Cardiac fibroblast (primary cell): ENCODE measurements at places on chromosomes 16 and 17.

DNA sequence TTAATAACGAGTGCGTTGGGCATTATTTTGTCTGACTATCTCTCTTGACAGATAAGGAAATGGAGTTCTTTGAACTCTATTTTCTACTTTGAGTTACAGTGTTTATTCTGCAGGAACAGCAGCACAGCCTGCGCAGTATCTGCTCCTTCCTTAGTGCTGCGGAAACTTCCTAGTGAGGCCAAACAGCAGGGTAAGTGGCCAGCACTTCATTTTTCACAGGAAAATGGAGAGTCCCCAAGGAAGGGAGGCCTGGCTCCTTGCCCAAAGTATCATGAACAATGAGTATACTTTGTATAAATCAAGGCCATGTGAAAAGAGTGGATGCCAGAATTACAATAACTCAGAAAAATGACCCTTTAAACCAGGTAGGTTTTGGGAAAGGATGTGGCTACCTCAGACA is 140.6 kb downstream of the VPS53 start:
- peak; percentile 58 for DNase-seq

DNA sequence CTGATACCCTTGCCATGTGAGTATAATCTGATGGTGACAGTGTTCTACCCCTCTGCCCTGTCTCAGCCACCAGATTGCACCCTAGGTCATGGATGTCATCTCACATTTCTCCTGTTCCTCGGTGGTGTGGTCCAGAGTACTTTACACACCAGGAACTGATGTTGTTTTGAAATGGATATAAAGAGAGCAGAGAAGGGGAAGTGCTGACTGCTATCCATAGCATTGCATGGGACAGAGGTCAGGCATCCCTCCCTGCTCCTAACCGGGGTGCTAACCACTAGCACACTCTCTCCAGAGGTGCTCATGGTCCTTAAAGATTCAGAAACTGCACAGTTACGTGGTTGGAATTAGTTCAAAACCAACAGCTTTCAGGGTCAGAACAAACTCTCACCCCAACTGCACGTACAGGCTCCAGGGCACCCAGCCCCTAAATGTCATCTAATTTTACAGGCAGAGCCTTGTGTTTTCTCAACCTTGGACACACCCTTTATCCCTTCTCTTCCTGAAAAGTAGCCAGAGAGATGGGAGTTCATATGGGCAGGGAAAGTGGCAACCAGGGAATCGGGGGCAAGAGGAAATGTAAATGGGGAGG is 16.3 kb downstream of the TTLL6 start:
- no peak for DNase-seq

GRCh38 chr16:85271198-85271597 is 158.9 kb upstream of the CIBAR2 start:
- DNase-seq = no peak

GRCh38 chr17:67557052-67557845 is 160.5 kb upstream of the NOL11 start:
- no peak for DNase-seq

DNA sequence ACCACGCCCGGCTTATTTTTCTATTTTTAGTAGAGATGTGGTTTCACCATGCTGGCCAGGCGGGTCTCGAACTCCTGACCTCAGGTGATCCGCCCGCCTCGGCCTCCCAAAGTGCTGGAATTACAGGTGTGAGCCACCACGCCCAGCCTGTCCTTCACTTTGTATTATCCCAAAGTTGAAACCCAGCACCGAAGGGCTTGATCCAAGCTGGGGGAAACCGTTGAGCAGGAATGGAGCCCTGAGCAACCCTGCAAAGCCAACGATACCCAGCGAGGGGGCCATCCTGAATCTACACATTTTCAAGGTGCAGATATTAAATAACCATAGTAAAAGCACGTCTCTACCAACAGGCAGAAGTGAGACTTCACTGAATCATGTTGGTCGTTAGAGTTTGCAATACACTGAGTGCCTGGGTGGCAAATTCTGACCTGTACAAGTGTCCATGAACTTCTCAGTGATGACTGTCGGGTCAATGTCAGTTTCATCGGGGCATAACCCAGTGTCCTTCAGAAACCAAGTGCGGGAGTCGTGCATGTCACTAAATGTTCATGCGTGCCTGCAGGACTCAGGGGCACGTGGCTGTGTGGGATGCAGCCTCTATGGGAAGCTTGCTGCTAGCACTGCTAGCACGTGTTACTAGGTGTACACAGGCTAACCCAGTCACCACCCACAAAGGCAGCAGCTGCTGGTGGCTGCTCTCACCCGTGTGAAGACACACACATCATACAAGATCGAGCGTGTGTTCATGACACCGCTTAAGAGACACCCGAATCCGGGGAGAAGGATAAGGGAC is 10.5 kb upstream of the RBFOX3 start:
- DNase-seq = no peak

- DNase-seq = peak; percentile 9
These were observed 33.7 kb upstream of the METTL16 start for GRCh38 chr17:2545393-2545792.

GRCh38 chr16:86383488-86384262 is 126.7 kb upstream of the FOXF1 start:
- peak; percentile 90 for DNase-seq

DNA sequence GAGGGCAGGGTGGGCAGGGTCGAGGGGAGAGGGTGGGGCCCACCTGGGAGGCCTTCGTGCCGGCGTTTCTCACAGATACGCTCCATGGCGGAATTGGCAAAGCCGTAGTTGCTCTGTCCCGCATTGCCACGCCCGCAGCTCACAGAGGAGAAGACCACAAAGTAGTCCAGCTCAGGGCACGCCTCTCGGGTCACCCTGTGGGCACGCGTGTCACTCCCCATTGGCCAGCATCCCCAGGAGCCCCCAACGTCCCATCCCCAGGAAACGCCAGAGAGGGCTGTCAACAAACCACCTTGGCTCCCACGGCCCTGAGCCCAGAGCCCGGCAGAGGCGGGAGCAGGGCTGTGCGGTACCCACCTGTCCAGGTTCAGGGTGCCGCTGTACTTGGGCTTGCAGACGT is 16.1 kb downstream of the FASN start:
- no peak for DNase-seq

GRCh38 chr16:31507617-31507928 is 618 bp downstream of the RUSF1 start:
- no peak for DNase-seq

DNA sequence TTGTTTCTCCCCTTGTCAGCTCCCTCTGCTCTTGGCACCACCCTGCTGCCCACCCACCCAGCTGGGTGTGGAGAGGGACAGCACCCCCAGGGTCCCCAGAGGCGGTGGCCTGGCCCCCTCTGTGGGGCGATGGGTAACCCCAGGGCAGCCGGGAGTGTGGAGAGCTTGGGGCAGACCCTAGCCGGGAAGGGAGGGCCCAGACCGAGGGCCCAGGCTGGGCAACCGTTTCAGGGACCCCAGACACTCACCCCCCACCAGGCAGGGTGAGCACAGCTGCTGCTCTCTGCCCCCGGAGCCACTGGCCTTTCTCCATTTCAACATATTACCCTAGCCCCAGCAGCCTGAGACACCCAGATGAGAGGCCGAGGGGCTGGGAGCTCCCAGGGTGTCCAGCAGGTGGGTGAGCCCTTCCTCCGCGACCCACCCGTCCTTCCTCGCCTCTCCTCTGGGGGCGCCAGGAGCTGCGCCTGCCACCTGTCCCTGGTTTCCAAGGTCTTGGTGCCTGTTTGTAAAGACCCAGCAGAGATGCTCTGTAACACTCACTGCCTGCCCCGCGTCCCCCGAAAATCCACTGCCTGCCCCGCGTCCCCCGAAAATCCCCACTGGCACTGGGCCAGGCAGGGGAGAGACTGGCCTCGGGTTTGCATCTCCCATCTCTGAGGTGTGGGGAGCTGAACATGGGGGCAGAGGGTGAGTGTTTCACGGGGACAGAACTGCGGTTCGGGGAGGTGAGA is 45.4 kb downstream of the BAHCC1 start:
- DNase-seq = no peak
